ENCODE measurements at places on chromosomes 11 and 22.
A peak's percentile ranks its signal among the peaks of the same experiment; 100 is the strongest.

DNA sequence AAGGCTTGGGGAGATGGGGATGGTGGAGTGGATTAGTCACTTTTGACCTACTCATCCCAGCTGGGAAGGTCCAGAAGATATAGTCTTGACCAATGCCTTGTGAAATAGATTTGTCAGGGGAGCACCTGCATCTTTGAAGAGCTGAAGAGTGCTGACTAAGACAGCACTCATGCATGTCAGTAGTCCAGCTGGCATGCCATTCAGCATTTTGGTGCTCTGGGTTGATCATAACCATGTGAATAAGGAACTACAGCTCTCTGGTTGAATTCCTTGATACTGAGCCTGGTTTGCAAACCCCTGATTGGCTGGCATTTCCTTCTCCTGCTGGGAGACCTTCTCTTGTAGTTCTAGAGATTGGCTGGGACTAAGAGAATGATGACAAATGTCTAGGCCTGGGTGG is 106.8 kb upstream of the ALX4 start:
- DNase-seq, result no peak

- no peak for DNase-seq
These were observed 35.6 kb upstream of the ADORA2A start for GRCh38 chr22:24391836-24392217.

GRCh38 chr22:17892376-17892775 is 118.1 kb upstream of the BID start:
- DNase-seq, result no peak

DNA sequence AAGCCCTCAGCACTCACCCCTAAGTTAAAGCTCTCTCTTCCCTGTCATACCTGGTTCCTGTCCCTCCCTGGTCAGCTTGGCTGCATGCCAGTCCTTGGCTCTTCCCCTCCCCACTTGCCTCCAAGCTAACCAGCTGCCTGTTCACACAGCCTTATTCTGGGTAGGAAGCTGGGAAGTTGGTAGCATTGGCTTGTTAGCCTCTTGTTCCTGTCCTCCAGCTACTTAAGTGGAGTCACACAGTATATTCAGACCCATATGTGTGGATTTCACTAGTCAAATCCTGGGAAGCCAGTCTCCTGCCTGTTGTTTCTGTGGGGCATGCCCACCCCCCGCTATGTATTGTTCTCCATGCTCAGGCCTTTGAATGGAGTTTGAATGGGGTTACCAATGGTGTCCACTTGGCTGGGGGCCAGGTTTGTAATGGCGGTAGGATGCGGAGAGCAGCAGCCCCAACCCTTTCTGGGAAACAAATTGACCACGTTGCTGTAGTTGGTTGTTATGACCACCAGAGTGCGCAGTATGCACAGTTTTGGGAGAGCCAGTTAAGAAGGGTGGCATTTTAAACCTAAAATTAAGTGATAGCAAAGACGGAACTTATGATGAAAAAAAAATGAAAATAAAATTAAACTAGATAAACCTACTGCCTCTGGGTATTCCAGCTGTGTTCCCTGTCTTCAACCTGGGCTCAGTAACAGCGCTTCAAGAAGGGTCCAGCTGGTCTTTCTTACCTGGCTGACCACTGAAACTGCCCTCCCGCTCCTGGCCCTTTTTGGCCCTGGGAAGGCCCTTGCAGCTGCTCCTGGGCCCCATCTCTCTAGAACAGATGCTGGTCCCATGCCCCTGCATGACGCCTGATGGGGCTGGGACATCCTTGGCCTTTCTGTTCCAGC is 10.7 kb upstream of the RPS3 start:
- DNase-seq, result peak; percentile 51

DNA sequence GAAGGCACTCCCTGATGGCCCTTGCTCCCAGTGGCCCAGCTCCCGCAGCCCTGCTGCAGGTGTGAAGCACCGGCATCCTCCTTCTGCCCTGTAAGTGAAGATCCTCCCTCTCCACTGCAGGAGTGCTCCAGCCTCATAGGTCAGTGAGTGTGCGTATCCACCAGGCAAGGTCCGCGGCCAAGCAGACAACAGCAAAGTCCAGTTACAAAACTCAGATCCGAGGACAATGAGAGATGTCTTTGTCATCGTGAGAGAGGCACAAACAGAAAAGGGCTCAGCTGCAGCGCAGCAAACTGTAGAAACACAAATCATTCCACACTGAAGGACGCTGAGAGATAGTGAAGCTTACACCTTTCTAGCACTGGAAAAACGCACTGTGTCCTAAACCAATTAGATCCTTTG is 46.1 kb downstream of the MYH9 start:
- DNase-seq, result no peak

DNA sequence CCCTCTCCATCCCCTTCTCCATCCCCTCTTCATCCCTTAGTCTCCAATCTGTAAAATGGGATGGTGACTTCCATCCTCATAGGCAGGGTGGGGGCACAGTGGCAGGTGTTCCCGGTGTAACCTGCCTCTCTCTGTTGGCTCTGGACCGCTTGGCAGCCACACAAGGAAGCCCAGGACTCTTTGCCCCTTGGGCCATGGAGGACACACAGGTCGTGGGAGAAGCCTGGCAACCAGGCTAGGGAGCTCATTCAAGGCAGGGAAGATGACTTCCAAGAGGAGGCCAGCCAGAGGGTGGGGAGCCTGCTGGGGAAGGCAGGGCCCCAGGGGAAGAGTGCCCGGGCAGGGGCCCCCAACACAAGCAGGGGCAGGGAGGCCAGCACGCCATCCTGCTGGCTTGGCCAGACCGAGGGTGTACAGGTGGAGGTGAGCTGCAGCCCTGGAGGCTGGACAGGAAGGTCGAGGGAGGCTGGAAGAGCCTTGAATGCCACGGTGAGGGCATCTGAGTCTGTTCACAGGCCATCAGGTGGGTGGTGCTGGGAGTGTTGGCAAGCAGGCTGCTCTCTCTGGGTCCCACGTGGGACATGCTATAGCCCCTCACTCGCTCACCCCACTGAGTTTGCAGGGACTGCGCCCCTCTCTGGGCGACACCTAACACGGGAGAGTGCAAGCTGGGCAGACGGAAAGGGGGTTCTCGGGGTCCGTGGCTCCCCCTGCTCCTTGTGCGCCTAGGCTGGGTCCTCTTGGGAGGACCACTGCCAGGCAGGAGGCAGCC is 15.5 kb upstream of the CTSD start:
- no peak for DNase-seq

GRCh38 chr11:59152312-59152951 is 9.8 kb downstream of the FAM111A start:
- DNase-seq, result no peak

DNA sequence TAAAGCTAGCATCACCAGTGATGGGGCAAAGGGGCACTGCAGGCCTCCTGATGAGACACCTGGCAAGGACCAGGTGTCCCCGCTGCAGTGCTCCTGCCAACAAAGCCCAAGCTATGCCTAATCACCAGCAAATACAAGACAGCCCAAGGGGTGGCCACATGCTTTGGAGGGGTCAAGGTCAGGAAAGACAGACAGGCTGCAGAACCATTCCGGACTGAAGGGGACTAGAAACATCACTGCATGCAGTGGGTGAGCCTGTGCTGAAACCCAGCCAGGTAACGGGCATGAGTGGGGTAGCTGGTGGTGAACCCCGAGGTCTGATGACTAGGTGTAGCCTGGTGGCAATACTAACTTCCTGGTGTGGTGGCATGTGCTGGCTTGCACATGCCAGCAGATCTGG is 111.1 kb downstream of the MED15 start:
- DNase-seq, result no peak

DNA sequence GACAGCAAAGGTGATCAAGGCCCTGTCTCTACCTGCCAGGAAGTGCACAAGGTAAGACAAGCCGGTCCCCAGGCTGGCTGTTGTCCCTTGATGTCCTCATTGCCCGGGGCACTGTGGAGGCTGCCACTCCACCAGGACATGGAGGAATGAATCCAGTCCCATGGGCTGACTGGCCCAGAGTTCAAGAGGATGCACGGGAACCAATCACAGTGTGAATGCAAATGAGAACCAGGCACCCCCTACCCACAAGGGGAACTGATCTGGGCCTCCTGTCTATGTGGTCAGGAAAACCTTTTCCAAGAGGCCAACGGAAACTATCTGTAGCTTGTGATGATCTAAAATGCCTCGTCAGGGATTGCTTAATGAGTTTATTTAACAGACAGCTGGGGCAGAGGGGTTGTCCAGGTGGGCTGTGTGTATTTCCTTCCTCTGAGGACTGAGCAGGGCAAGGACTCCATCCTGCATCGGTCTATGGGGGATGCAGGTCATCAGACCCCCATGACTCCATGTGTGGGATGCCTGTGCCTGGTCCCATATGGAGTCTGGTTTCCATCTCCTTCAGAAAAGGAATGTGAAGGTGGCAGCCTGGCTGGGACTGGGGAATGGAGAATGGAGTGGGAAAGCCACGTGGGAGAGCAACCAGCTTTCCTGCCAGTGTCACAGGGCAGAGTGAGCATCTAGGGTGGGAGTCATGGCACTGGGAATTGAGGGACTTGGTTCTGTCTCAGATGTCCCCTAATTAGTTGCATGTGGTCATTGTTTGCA is 60.5 kb downstream of the CD82 start:
- DNase-seq, result no peak

GRCh38 chr11:22775248-22775647 is 54.4 kb downstream of the SVIP start:
- DNase-seq, result no peak

GRCh38 chr11:126485986-126486635 is 130.6 kb downstream of the ST3GAL4 start:
- no peak for DNase-seq

- DNase-seq, result no peak
These were observed 66.8 kb downstream of the ATM start for GRCh38 chr11:108289699-108290098.

DNA sequence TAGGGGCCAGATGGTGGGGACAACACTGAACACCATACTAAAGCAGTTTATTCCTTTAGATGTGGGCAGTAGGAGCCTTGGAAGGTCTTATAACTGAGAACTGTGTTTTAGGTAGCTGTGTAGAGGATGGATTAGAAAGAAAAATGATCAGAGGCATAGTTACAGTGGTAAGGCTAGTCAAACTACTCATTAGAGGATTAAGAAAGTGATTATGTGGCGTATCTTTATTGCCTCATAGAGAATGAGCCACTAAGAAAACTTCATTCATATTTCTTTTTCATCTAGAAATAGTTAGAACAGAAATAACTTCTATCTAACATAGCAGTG is 155.8 kb upstream of the RASSF10 start:
- no peak for DNase-seq

DNA sequence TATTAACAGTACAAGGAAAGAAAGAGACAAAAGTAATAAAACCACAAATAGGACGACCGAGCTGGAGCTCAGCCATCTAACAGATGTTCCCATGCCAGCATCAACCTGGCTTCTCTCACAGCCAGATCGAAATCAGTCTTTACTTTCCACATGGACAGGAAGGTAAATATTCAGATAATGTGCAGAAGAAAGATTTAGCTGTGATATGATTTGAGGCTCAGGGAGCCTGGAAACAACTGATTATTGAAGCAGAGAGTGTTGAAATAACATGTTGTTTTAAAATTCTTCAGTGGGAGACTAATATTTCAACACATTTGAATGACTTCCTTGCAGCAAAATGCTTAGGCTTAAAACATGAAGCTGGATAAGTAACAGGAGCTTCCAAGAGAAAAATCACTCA is 546.8 kb downstream of the ETS1 start:
- no peak for DNase-seq

DNA sequence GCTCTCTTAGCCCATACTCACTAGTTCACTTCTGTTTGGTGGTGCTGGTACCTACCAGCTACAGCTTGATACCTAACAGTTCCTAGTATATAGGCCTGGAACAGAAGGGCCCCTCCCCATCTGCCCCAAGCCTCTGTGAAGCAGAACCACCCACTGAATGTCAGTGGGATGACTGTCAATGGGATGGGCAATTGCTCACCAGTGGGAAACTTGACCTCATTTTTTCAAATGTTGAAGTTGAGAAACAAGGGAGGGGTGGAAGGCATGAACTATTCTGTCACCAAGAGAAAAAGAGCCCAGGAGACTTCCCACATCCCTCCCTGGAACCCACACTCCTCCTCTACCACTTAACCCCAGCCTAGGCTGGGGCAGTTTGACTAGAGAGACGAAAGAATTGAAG is at the start of gene NLRP10:
TSS of gene NLRP10 (minus strand) at position 62 of the 400 bp plus-strand sequence. CDS start 1,952 bp downstream, outside the sequence.
- no peak for DNase-seq

DNA sequence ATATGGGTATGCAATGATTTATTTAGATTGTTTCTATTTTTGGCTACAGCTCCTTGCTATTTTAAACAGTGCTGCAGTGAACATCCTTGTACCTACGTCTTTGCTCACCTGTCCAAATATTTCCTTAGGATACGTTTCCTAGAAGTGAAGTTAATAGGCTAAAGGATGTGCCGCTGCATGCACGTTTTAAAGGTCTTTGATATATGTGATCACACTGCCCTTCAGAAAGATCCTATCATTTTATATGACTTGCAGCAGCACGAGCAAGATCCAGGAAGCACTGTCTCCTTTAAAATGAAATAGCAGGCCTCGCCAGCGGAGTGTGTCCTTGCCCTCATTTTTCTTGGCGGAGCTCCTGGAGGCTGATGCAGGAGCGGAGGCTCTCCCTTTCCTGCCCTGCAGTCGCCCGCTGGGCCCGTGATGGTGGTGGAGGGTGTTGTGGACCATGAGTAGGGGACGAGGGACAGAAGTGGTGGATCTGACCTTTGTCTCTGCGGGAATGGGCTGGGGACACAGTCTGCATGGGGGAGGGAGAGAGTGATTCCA is 19.4 kb downstream of the RPS6KA4 start:
- DNase-seq, result no peak

DNA sequence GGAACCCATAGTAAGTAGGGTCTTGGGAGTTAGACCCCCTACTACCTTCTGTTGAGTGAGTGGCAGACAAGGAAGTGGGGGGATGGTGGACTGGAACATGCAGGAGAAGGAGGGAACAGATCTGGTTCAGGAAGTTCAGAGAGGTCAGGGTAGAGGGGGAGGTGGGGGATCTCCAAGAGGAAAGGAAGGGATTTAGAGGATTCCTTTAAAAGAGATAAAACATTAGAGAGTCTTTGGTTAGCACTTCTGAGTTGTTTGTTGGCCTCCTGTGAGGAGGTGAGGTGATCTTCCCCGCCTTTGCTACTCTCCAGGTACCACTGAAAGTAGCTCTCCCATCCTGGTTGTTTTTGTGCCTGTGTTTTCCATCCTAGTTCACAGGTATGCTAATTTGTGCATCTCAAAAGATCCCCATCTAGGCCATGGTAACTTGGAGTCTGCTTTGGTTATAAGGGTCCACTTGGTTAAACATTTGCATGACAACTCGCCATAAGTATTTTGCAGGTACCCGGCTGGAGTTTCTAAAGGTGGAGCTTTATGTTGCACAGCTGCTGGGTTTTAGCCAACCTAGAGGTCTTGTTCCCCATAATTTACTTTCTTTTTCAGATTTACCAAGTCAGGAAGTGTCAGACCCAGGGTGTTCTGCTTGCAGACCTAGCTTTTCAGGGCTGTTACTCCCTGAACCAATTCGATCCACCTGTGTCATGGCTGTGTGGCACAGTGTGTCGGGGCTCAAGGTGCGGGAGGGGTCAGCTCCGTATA is 79.3 kb upstream of the SORL1 start:
- no peak for DNase-seq

DNA sequence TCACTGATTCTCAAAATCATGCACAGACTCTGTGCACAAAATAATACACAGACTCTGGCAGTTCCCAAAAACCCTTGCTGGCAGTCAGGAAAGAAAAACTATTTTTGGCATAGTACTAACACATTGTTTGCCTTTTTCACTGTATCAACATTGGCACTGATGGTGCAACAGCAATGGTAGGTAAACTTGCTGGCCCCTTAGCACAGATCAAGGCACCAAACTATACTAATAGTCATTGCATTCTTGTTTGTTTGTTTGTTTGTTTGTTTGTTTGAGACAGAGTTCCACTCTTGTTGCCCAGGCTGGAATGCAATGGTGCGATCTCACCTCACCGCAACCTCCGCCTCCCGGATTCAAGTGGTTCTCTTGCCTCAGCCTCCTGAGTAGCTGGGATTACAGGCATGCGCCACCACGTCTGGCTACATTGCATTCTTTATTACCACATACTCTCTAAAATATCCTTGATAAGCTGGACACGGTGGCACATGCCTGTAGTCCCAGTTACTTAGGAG is 81.0 kb upstream of the SLC6A5 start:
- no peak for DNase-seq

All from CD8-positive, alpha-beta memory T cell (primary cell).